Camera-type eye (tissue), 1 donor: ENCODE measurements at places on chromosomes 5 and 9. TPM values are rescaled to one million over a fixed set of nuclear protein-coding genes. Genes with fewer than 3 reads are reported as not detected.

Gene PELO
- 26.4 TPM for total RNA-seq

Gene FREM1
- total RNA-seq: 20.4 TPM

Gene PIP5K1B
- 29.0 TPM for total RNA-seq

Gene SLC6A18
- not detected for total RNA-seq

Gene XRCC4
- 12.9 TPM for total RNA-seq

Gene LCN6
- not detected for total RNA-seq

Gene BHMT
- 9.3 TPM for total RNA-seq

Gene BRINP1
- 15.3 TPM for total RNA-seq

Gene GPR151
- total RNA-seq: not detected

Gene KIF24
- 4.3 TPM for total RNA-seq

Gene MLANA
- 27.2 TPM for total RNA-seq

Gene SLC46A2
- not detected for total RNA-seq

Gene SECISBP2
- 98.0 TPM for total RNA-seq

Gene PLPP7
- 15.3 TPM for total RNA-seq

Gene EDIL3
- 75.6 TPM for total RNA-seq

Gene GABRG2
- total RNA-seq: 19.2 TPM

Gene IL3
- total RNA-seq: not detected

Gene HACD4
- 5.1 TPM for total RNA-seq

Gene TERT
- total RNA-seq: 1.8 TPM

Gene GGTA1
- total RNA-seq: 3.5 TPM

Gene SH3GL2
- total RNA-seq: 18.0 TPM

Gene KLHL3
- 23.7 TPM for total RNA-seq

Gene RANBP17
- 62.1 TPM for total RNA-seq

Gene PDCD1LG2
- total RNA-seq: not detected

Gene EIF4E1B
- total RNA-seq: 0.55 TPM

Gene ARHGEF39
- 1.9 TPM for total RNA-seq

Gene ALDH1A1
- total RNA-seq: 131 TPM

Gene CARTPT
- total RNA-seq: not detected

Gene BARHL1
- total RNA-seq: not detected

Gene MAMDC4
- total RNA-seq: 8.2 TPM

Gene PCDHGA11
- 19.0 TPM for total RNA-seq

Gene SPINK6
- total RNA-seq: not detected

Gene PCDHA12
- 5.1 TPM for total RNA-seq

Gene DND1
- 0.60 TPM for total RNA-seq

Gene CRB2
- 36.4 TPM for total RNA-seq

Gene S100Z
- total RNA-seq: not detected

Gene WDR36
- total RNA-seq: 48.0 TPM

Gene NSG2
- total RNA-seq: 108 TPM

Gene NR4A3
- total RNA-seq: 5.1 TPM

Gene FOCAD
- 65.4 TPM for total RNA-seq

Gene PCDHAC1
- total RNA-seq: 7.6 TPM

Gene CRAT
- total RNA-seq: 23.3 TPM

Gene ADAMTS12
- 28.0 TPM for total RNA-seq

Gene CKS2
- 24.4 TPM for total RNA-seq

Gene HRH2
- 1.8 TPM for total RNA-seq

Gene FAM153A
- total RNA-seq: 1.9 TPM

Gene OSMR
- 13.9 TPM for total RNA-seq

Gene KCNMB1
- total RNA-seq: 1.4 TPM

Gene GABBR2
- 37.1 TPM for total RNA-seq

Gene FYB1
- 6.3 TPM for total RNA-seq

Gene ATP10B
- total RNA-seq: 2.6 TPM

Gene ACSL6
- total RNA-seq: 73.4 TPM

Gene TGFBI
- total RNA-seq: 191 TPM

Gene DMRT3
- total RNA-seq: 0.22 TPM

Gene DNAJA1
- 152 TPM for total RNA-seq

Gene MYOT
- 15.9 TPM for total RNA-seq

Gene SLC6A3
- 2.7 TPM for total RNA-seq

Gene MYORG
- total RNA-seq: 3.0 TPM
